ENCODE measurements at places on chromosomes 2 and 18.

DNA sequence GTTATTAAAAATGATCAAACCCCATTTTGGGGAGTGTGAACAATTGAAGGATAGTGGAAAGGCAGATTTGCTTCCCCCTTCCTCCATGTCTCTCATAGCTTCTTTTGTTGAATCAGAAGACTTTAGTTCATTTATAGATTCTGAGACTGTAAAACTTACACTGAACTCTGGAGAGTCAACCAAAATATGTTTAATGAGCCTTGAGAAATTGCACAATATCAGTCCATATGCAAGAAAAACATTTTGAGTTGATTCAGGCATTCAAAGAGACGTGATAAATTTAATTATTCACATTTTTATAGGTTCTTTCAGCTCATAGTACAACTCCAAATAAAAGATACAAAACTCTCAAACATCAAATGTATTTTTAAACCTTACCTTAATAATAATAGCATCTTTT, 354.4 kb upstream of the SPRED2 start:
- DNase-seq, result no peak

DNA sequence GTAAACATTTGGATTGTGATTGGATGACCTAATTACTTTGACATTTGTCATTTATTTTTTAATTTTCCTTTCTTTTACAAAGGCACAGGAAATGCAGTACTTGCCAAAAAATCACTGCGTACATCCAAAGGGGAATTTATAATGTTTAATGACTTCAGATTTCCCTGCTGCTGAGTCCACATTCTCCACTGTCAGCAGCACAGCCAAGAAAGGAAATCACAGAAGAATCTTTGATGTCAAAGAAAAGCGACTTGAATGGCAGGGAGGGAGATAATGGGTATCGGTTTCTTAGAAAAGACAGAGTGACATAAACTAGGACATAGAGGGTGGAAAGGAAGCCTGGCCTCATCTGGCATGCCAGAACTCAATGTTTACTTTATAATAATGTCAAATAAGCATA, 41.4 kb upstream of the COPS8 start:
- no peak for DNase-seq

GRCh38 chr2:3595985-3596384, 1.1 kb downstream of the COLEC11 start:
- no peak for DNase-seq

GRCh38 chr2:35822716-35823115, 532.9 kb upstream of the CRIM1 start:
- DNase-seq, result no peak

DNA sequence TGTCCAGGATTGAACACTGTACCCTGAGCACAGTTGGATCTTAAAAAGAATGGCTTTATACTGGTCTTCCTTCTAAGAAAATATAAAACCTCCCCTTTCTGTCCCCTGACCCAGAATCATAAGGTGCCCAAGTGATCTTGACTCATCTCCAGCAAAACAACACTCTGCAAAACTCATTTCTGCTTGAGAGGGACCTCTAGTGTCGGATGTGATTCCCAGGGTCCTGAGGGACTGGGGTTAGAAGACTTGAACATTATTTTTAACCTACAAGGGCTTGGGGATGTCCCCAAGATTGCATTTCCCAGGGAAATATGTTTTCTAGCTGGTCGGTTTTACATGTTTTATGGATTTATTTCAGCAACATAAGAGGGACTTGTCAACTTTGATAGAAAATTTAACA, 1318.5 kb upstream of the CELF4 start:
- DNase-seq, result no peak

Measured in SIG-M5 (cell line).